ENCODE measurements at places on chromosomes 1 and 21. TPM values are rescaled to one million over a fixed set of nuclear protein-coding genes. Genes with fewer than 3 reads are reported as not detected.

RNF2 gene
- total RNA-seq, result 57.2 TPM

ELAVL4 gene
- not detected for total RNA-seq

KCND3 gene
- total RNA-seq, result 0.36 TPM

RAVER2 gene
- 8.5 TPM for total RNA-seq

TCHH gene
- total RNA-seq, result 0.14 TPM

USP24 gene
- total RNA-seq, result 59.7 TPM

SPRR2F gene
- total RNA-seq, result not detected

NOS1AP gene
- under 0.01 TPM for total RNA-seq

RBP7 gene
- 0.28 TPM for total RNA-seq

CTTNBP2NL gene
- 12.6 TPM for total RNA-seq

FMO1 gene
- not detected for total RNA-seq

ZNF648 gene
- total RNA-seq, result not detected

CTSK gene
- 3.6 TPM for total RNA-seq

CDK18 gene
- 19.7 TPM for total RNA-seq

C1QTNF12 gene
- total RNA-seq, result 1.4 TPM

ZNF683 gene
- not detected for total RNA-seq

OR4F29 gene
- not detected for total RNA-seq

HES5 gene
- 0.28 TPM for total RNA-seq

IGSF8 gene
- 37.9 TPM for total RNA-seq

AK5 gene
- not detected for total RNA-seq

TMEM82 gene
- total RNA-seq, result not detected

IL19 gene
- total RNA-seq, result not detected

IVL gene
- 18.8 TPM for total RNA-seq

TARS2 gene
- total RNA-seq, result 24.6 TPM

BRINP3 gene
- total RNA-seq, result not detected

C1orf226 gene
- total RNA-seq, result 1.6 TPM

AIRE gene
- total RNA-seq, result not detected

NUP210L gene
- under 0.01 TPM for total RNA-seq

AK4 gene
- 102 TPM for total RNA-seq

S100A7 gene
- 2.1 TPM for total RNA-seq

CASQ2 gene
- total RNA-seq, result 0.07 TPM

DNAJC28 gene
- 1.6 TPM for total RNA-seq

FCAMR gene
- total RNA-seq, result not detected

USP25 gene
- total RNA-seq, result 66.6 TPM

C1QA gene
- not detected for total RNA-seq

SAMD13 gene
- 0.85 TPM for total RNA-seq

Measured in nasal cavity respiratory epithelium epithelial cell of viscerocranial mucosa (primary cell).